MG63 (cell line): ENCODE measurements at places on chromosomes 12 and 14. TPM values are rescaled to one million over a fixed set of nuclear protein-coding genes. Genes with fewer than 3 reads are reported as not detected.

Gene TSPAN19
- not detected in 2 replicates for total RNA-seq

DNA sequence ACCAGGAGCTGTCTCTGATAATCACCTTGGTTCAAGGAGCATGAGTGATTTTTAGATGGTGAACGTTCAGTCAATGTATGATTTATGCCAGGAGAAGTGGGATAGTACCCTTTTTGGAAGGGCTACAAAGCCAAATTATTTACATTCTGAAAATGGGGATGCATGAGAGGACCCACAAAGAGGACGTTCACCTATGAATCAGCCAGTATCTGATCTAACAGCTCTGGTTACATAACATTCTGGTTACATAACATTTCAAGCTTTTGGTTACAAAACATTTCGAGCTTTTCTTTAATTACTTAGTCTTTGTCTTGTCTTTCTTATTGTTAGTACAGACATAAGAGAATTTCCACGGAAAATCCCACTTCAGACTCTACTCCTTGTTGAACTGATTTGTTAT lies 68.8 kb downstream of the SLCO1A2 start:
- no peak for DNase-seq

DNA sequence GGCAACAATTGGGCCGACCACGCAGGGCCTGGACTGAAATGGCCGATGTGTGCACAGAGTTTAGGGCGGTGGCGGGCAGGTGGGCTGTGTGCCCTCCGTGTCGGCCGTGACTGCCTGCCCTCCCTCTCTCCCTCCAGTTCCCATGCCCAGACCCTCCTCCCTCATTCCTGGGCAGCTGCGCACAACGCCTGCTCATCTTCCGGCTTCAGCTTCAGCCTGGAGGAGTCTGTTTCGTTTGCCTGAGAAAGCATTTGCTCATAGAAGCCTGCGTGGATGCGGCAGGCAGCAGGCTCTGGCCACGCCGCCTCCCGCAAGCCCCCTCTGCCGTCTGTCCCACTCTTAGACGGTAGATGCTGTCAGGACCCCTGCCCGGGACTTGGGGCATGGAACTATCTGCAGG lies 47.3 kb upstream of the FZD10 start:
- no peak for DNase-seq

- DNase-seq: no peak
Observed at GRCh38 chr12:19783547-19784444, 344.5 kb downstream of the AEBP2 start.

GRCh38 chr12:32561931-32562341 lies 117.2 kb upstream of the DNM1L start:
- no peak for DNase-seq

Gene CAMKK2
- total RNA-seq: 35.9 and 36.6 TPM in 2 replicates

- no peak for DNase-seq
Observed at GRCh38 chr14:103085106-103086091, 1.4 kb downstream of the LBHD2 start.

DNA sequence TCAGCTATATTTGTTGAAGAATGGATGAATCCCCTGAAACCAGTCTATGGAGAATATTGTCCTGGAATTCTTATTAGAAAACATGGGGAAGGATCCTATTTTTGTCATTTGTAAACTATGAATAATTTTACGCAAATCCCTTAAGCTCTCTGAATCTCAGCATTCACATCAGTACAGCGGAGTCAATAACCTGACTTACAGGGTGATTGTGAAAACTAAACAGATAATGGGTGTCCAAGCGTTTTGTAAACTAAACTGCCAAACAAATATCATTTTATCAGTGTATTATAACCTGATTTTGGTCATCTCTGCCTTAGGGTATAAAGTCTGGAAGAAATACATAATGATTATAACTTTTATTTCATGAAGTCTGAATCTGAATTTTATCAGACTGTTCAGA lies 10.0 kb downstream of the ART4 start:
- DNase-seq: no peak

DNA sequence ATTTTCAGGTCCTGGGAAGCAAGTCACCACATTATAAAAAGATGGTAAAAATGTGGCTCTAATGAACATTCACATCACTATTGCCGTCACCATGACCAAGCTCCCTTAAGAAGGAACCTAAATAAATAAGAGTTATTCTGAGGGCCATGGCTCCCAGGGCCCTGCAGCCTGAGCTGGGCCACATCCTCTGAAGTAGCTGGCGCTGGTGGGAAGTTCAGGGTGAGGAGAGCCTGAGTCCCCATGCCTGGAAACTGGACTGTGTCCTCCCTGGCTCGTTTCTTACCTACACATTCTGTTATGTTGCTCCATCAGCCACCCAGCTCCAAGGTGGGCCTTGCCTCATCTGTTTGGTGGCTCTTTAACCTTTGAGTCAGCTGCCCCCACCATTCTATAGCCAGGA lies 42.5 kb downstream of the TSPAN11 start:
- DNase-seq: no peak

- DNase-seq: no peak
Observed at GRCh38 chr12:64821116-64821630, 3.3 kb upstream of the TBC1D30 start.

DNA sequence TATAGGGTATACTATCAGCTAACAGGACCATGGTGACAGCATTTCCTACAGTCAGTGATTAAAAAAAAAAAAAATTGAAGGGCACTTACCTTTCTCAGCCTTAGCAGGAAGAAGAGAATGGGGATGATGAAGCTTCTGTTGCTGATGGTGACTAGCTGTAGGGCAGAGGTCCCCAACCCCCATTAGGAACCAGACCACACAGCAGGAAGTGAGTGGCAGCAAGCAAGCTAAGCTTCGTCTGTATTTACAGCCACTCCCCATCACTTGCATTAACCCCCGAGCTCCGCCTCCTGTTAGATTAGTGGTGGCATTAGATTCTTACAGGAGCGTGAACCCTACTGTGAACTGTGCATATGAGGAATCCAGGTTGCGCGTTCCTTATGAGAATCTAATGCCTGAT lies 91.3 kb upstream of the USP44 start:
- no peak for DNase-seq

DNA sequence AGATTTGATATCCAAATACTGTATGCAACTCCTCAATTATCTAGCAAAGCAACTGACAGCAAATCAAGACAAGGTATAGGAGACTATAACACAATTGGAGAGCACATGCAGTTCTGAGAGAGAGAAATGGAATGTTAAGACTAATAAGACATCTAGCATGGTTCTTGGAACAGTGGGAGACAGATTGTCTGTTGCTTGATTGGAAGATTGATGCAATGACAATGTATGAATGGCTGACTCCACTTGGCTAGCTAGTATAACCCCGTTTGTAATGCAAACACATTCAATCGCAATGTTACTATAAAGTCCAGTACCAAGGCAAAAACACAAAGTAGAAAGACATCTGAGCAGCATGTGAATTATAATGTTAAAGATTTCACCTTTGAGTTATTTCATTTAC lies 179.3 kb downstream of the RPL10L start:
- no peak for DNase-seq

Gene P2RX7
- total RNA-seq: 2.0 and 3.3 TPM in 2 replicates

- DNase-seq: no peak
Observed at GRCh38 chr12:44812062-44812461, 64.1 kb downstream of the NELL2 start.

DNA sequence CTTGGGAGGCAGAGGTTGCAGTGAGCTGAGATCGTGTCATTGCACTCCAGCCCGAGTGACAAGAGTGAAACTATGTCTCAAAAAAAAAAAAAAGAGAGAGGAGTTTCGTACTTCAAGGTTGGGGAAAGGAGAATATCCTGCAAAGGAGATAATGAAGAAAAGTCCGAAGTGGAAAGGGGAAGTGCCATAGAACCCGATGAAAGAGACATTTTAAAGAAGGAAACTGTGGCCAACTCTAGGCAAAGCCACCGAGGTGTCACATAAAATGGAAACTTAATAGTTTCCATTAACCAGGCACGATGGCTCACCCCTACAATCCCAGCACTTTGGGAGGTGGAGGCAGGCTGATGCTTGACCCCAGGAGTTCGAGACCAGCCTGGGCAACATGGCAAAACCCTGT lies 15.0 kb upstream of the LTBP2 start:
- no peak for DNase-seq

Gene RASSF3
- 10.1 and 10.3 TPM in 2 replicates for total RNA-seq

- no peak for DNase-seq
Observed at GRCh38 chr12:97159377-97159776, 252.3 kb downstream of the NEDD1 start.

GRCh38 chr14:93984070-93984469 lies 7.7 kb upstream of the ASB2 start:
- DNase-seq: peak; percentile 57

DNA sequence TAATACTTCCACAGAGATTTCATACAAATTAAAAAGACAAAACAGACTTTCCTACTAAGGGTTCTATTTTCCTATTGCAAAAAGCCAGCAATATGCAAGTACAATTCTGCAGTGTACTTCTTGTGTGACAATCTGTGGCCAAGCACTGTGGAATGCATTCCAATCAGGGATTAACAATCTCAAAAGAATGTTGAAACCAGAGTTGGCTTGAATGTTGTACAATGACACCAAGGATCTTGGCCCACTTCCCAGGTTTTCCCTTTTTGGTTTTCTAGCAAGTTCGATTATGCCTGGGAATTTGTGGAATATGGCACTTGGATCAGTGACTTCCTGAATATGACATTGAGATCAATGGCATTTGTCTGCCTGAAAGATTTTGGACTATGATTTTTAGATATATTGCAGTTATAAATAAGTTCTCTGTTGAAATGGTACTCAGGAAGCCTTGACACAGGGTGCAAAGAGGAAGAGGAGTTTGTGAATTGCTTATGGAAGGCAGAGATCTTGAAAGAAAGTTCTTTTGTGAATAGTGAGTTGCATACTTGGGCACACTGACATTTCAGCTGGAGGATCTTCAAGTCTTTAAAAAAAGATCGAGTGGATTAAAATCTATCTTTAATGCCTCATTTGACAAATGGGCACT lies 81.4 kb upstream of the FERMT2 start:
- peak; percentile 28 for DNase-seq

DNA sequence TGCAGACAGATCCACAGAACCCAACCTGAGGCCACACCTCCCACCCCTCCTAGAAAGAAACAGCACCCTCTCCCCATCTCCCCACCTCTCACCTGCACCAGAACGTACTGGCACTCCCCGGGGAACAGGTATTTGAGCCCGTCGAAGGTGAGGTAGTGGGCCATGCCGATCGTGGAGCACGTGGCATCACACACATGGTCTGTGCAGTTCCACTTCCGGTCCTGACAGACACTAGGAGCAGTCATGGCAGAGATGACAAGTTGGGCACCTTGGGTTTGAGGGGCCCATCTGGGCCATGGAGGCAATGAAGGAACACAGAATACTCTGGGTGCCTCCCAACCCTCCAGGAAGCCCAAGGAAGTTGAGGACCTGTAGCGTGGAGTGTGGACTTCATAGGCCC lies 89.5 kb upstream of the ANO2 start:
- DNase-seq: no peak

DNA sequence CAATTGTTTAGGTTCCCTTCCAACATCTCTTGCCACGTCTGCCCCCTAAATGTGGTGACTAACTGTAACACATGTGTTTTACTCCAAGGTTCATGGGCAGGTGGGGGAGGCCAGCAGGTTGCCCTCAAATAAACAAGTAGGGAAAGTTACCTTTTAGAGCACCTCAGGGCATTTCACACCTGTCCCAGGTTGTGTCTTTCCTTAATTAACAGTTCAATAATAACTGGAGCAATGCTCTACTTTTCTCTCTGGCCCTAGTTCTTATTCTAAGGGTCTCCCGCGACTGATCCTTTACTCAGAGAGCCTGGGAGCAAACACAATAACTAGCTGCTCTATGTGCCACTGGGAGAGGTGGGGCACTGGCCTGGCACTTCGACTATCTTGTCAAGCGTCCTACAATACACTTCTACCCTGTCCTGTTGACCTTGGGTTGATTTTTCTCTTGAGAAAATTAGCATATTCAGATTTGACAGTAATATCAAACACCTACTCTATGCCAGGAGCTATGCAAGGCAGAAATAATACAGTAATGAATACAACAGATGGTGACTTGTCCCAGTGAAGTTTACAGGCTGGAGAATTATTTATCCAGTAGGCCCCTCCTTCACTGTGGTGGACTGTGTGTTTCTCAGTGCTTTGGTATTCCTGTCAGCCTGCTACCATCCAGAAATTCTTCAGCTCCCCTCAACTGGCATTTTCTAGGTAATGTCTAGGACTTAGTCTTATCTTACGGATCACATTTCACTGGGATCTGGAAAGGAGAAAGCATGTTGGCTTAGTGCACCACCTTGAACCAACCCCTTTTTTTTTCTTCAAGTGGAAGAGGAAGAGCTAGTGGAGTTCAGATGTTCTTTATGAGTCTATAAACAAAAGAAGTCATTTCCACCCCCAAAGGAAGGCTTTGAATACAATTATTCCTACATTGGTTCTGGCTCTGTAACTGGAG lies 202.6 kb downstream of the CRADD start:
- DNase-seq: peak; percentile 34

Gene PTGDR
- total RNA-seq: not detected in 2 replicates
